Stimulated activated CD8-positive, alpha-beta memory T cell treated with anti-CD3 and anti-CD28 coated beads, Interleukin-2, amount 100 ng/mL, for 1 hour (primary cell): ENCODE measurements at places on chromosomes 7 and 10.

DNA sequence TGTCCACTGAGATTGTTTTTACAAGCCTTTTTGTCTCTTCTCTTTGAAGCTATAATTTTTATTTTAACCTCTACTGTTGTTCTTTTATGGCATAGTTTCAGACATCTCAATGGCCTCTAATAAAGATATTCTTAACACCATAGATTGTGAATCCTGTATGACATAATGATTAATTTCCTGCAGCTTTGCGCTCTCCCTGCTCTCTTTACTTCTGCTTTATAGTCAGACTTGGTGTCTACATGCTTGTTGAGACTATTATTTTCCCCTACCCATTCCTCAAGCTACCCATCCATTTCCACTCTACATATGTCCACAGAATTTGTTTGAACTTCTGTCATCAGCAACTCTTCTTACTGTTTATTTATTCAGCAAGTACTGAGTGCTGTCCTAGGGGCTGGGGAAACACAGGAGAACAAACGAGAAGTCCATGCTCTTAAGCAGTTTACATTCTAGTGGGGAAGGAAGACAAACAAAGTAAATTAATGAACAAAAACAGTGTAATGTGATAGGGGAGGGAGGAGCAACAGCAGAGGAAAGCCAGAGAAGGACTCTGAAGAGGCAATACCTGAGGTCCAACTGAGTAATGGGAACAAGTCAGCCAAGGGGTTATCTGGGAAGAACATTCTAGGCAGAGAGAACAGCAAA is 110.1 kb downstream of the CDK14 start:
- no peak for DNase-seq

DNA sequence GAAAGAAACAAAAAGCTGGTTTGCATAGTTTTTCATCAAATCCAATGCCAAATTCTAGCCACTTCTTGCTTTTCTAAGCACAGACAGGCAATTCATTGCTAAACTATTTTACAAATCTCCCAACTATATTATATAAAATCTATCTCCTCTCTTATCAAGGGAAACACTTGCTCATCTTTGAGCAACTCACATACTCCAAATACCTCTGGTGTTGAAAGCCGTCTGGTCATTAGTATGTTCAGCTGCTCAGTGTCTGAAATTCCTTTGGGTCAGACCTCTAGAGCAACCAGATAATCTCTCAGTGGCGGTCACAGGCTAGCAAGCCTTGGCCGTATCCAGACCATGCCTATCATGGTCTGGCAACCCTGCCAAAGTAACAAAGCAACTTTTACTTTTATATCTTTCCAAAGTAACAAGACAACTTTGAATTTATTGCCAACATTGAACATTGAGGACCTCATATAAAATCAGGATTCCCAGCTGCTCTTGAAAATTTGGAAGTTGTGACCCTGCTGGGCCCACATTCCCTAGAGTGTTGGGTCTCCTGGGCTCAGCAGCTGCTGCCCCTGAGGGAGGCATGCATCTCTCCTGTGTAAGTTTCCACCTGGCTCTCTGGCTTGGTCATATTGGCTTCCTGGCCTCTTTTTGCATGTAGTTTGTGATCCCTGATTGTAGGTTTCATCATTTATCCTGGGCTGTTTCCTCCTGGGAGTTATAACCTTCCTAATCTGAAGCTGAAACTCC is 56.8 kb upstream of the LANCL2 start:
- DNase-seq, result no peak

DNA sequence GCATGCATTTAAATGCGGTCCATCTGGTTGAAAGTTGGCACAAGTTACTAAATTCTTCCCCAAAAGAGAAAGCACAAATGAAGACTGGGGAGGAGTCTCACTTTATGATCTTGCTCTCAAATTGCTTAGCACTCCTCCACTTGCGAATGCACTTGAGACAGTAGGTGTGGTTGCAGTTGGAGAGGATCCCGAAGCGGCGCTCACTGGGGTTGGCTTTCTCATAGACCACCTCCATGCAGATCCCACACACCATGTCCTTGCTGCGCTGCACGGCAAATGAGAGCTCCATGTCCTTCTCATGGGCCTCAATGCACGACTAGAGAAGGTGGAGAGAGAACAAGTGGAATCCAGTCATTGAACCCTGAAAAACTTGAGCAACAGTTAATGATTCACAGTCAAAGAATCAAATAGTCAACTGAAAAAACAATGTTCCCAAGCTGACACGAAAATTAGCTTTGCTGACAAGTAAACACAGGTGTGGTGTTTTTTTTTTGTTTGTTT is 22.7 kb downstream of the MKRN1 start:
- no peak for DNase-seq

DNA sequence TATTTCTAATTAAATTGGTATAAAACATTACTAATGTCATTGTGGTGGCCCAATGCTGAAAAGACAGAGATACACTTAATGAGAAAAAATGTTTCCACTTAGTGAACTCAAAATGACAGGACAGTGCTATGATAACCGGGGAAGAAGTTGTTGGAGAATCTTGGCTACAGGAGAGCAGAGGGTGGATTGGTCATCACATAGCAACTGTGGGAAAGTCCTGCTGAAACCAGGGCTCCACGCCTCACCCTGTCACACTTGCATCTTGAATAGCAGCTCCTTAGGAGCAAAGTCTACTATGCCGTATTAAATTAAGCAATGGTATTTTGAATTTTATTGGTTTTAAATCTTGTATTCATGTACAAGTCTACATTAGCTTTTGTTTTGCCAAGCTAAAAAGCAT is 225.5 kb downstream of the KLF6 start:
- no peak for DNase-seq
